Stimulated activated CD4-positive, alpha-beta T cell treated with anti-CD3 and anti-CD28 coated beads, Interleukin-4, amount 100 ng/mL, for 1 hour (primary cell): ENCODE measurements at places on chromosomes 16 and 17.

- peak; percentile 73 for DNase-seq
These were observed 3.6 kb upstream of the WDR81 start for GRCh38 chr17:1720856-1721386.

- DNase-seq = no peak
These were observed 769.3 kb downstream of the KCNJ18 start for GRCh38 chr17:22461460-22462145.

- no peak for DNase-seq
These were observed 202.2 kb downstream of the ENGASE start for GRCh38 chr17:79276821-79277220.

DNA sequence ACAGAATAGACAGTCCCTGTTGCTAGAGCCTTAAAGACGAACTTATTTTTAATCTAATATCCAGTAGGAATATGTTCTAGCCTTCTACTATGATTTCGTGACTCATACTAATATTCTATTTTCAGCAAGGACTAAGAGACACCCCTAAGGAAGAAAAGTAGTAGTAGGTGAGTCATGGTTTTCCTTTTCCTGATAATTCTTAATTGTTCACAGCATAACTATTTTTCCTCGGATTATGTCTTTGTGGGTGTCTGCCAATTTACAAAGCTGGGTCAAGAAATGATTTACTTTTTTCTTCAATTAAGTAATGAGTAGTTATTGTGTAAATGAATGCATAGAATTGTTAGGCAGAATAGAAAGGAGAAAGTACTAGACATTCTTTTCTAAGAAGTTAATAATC is 292.2 kb downstream of the TOX3 start:
- no peak for DNase-seq

GRCh38 chr16:71387045-71387871 is 28.7 kb downstream of the CALB2 start:
- no peak for DNase-seq

DNA sequence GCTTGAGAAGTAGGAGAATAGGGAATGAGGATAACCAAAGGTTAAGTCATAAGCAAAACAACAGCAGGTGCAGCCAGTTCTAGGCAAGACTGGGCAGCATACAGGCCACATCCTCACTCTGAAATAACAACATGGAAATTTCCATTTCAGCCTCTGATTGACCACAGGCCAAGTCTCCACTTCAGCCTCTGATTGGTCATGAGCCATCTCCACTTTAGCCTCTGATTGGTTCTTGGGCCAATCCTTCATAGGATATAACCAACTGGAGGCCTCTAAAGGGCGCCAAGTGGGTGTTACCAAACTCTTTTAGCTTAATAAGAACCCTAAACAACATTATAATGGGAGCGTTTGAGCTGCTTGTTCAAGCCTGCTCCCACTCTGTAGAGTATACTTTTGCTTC is 512.0 kb downstream of the NPIPA7 start:
- no peak for DNase-seq

GRCh38 chr16:23005951-23006350 is 143.3 kb downstream of the USP31 start:
- no peak for DNase-seq

- no peak for DNase-seq
These were observed 743.5 kb downstream of the WWOX start for GRCh38 chr16:78842950-78843349.

DNA sequence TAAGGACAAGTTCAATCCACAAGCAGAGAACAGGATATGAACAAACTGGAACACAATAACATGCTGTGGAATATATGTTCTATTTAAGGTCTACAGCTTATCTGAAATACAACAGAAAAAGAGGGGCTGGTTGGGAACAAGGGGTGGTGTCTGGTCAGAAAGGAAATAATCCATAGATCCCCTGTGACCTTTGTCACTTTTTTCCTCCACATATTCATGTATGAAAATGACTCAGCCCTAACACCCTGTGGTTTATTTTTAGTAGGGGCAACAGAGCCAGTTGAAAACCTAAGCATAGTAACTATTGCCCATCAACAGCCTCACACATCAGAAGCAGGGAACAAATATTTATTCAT is 12.3 kb upstream of the SPAG9 start:
- DNase-seq = no peak

- no peak for DNase-seq
These were observed 11.9 kb downstream of the PER1 start for GRCh38 chr17:8140065-8141029.

- DNase-seq = no peak
These were observed 424 bp downstream of the YBX2 start for GRCh38 chr17:7293816-7294613.

GRCh38 chr17:5588584-5588983 is 4.3 kb upstream of the NLRP1 start:
- DNase-seq = no peak

DNA sequence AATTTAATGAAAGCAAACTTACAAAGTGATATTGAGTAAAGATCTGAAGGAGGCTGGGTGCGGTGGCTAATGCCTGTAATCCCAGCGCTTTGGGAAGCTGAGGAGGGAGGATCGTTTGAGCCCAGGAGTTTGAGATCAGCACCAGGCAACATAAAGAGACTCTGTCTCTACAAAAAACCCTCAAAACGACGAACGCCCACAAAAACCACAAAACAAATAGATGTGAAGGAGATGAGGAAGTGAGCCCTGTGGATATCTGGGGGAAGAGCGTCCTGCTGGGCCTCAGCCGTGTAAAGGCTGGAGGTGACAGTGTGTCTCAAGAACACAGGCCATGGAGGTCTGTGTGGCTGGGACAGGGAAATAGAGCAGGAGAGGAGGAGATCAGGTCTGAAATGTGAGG is 68.8 kb downstream of the ITFG1 start:
- DNase-seq = no peak

DNA sequence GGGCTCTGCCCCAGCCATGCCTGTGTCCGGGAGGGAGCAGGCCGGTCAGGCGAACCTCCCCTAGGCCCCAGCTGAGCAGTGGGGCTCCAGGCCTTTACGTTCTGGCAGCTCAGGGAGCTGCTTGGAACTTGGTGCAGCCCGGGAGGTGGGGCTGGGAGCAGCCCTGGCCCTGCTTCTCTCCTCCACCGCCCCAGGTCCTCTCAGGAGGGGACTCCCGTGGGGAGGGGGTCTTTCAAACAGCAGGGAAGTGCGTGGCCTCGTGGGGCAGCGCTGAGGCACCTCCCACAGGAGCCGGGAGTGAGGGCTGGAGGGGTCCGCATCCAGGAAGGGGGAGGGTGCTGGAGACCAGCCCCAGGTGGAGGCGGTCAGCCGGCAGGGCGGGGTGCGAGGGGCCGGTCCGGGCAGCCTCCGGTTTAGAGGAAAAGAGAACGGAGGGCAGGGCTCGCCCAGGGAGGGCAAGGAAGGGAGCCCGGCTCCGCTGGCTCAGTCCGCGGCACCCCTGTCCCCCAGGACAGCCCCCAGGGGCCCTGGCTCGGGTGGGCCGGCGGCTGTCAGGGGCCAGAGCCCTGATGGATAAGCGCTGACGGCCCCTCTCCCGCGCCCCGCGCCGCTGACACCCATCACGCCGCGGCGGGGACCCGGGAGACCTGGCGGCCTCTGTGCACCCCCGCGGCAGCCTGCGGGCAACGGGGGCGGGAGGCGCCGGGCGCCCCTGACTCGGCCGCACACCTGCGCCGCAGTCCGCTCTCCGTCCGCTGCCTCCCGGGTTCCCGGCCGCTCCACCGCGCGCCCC is 587 bp upstream of the PRR35 start:
- no peak for DNase-seq

GRCh38 chr16:30951193-30951592 is 2.3 kb downstream of the ORAI3 start:
- no peak for DNase-seq

DNA sequence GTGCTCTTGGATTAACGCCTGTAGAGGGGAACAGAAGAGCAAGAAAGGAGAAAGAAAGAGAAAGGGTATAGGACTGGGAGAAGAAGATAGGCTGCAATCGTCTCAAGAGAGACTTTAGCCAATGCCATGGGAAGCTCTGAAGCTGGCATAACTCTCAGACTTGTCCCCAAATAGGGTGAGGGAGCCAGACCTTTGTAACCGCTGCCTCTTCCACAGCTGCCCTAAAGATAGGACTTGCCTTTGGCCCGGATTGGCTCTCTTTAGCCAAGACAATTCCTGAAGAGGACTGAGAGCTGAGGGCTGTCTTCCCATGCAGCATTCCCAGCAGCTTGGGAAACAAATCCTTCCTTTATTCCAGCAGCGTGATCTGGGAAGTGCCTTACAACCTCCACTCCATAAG is 20.8 kb upstream of the MMD start:
- no peak for DNase-seq

DNA sequence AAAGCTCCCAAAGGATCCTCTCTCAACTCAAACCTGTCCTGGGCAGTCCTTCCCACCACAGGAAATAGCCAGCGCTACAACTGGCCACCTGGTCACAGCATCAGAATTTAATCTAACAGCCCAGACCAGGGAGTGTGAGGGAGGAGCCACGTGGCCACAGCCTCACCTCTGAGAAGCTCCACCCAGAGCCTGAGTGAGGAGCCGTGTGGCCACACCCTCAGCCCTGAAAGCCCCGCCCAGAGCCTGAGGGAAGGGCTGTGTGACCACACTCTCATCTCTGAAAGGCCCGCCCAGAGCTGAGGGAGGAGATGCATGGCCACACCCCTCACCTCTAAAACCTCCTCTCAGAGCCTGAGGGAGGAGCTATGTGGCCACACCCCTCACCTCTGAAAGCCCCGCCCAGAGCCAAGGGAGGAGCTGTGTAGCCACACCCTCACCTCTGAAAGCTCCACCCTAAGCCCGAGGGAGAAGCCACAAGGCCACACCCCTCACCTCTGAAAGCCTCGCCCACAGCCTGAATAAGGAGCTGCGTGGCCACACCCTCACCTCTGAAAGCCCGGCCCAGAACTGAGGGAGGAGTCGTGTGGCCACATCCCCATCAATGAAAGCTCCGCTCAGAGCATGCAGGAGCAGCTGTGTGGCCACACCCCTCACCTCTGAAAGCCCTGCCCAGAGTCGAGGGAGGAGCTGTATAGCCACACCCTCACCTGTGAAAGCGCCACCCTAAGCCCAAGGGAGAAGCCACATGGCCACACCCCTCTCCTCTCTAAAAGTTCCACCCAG is 28.6 kb downstream of the SLC38A8 start:
- DNase-seq = peak; percentile 52

DNA sequence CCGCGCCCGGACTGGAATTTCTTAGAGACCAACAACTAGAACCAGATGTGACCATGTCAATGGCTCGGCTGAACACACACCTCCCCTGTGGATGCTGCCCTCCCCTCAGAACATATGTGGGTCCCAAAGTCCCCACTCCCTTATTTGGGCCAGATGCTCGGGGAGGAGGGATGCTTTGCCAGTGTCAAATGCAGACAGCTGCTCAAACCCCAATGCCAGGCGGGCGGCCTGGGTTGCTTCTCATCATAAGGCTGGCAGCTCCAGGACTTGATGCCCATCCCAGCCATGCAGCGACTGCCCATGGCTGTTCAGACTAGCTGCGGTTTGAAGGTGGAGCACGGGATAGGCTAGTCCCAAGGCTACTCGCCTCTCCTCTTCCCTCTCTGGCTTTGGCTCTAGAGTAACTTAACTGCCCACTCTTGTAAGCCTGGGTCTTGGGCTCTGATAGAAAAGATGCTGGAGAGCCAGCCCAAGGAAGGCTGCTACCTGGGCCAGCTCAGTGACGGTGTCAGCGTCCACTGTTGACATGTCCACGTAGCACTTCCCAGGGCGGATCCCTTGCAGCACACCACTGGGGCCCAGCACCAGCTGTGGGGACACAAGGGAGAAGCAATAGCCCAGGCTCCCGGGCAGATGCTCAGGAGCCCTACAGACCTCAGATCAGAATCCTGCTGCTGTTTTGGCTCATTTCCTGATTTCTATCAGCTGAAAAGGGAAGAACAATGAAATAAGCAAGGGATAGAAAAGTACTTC is 11.0 kb upstream of the ROGDI start:
- no peak for DNase-seq

GRCh38 chr17:18959845-18960240 is 7.9 kb downstream of the SLC5A10 start:
- DNase-seq = no peak

GRCh38 chr16:11354407-11354732 is 9.1 kb downstream of the RMI2 start:
- no peak for DNase-seq

GRCh38 chr17:31558748-31559583 is 167.5 kb downstream of the RAB11FIP4 start:
- peak; percentile 65 for DNase-seq

DNA sequence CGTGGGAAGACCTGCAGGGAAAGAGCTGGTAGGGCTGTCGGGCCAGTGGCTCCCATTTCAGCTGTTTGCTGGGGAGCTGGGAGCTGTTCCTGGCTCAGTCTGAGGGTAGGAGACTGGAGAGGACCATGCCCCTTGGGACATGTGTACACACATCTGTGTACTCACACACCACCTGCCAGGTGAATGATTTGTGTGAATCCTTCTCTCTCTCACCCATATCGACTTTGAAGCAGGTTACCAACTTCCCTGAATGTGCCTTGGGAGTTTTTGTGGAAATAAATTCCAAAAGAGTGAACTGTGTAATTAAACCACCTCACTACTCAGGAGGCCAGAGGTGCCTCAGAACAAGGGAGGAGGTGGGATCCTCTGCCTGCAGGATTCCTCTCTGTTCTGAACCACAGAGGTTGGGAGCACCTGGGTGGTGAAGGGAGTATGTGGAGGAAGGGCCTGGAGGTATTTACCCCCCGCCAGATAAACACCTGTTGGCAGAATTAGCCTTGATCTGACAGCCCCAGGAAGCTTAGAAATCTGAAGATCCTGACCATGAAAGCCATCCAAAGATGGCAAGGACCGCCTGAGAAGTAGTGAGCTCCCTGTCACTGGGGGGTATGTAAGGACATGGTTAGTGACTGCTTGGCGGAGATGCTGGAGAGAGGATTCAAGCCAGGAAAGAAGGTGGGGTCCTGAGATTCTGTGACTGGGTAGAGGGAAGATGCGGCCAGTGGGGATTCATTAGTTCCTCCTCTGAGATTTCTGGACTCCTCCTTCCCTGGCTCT is 3.3 kb downstream of the ABCC3 start:
- no peak for DNase-seq

- no peak for DNase-seq
These were observed 217.5 kb upstream of the DYNLRB2 start for GRCh38 chr16:80323187-80323807.

DNA sequence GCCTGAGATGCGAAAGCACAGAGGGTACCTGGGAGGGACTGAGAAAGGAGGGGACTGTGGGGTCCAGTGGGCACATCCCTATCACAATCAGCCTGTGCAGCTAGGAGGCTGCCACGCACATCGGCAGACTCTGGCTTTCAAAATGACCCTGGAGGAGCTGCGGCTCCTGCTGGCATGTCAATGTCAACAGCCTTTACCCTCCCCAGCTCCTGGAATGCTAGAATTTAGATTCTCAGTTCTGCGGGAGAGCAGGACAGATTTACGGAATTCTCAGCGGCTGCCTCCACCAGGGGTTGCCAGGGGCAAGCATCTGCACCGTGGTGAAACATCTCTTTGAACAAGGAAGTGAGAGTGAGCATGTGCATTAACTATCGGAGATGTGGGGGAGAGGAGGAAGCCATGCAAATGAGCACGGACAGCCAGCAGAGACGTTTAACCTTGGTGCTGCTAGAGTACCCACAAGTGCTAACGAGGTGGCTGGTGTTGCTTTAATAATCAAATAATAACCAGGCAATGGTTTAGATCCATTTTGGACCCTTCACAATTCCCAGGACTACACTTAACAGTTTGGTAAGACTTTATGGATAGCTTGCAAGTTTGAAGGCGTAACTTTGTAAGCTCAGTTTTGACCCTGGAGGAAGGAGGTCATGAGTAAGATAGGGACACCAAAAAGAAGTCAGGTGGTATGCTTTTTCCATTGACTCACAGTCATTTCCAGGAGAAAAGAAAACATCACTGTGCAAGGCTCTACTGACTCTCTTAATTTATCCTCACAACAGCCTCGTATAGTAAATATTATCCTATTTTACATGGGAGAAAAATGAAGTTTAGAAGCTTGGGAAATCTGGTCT is 54.1 kb downstream of the XYLT1 start:
- peak; percentile 30 for DNase-seq
